ENCODE measurements at places on chromosomes 6 and 20. TPM values are rescaled to one million over a fixed set of nuclear protein-coding genes. Genes with fewer than 3 reads are reported as not detected.

- no peak for DNase-seq
Observed at GRCh38 chr6:147869201-147869600, 360.7 kb downstream of the SAMD5 start.

Gene TMX4
- total RNA-seq = 26.2 TPM

DNA sequence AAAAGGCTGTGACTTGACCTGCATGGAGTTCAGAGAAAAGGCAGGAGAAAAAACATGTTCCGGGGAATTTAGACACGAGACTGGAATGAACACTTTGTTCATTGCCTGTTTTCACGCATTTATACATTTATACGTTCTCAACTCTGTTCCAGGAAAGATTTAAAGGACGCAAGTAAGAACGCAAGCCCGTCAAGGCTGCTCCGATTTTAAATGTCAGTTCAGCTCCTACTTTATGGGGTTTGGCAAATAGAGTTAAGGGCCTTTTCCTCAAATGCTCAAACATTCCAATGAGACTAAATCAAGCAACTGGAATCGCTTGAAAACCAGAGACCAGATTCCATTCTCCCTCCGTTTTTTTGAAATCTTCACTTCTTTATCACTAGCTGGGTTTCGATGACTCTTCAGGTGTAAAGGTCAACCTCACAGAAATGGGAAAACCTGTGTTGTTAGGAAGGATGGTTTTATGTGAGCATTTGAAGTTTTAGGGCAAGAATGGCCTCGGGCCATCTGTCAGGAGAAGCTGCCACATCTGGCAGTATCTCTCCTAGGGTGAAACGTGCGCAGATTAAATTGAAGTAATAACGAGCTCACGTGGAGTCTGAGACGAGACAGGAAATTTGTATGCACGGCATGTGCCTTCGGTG is 24.9 kb downstream of the TTLL2 start:
- no peak for DNase-seq

GRCh38 chr20:31494131-31494530 is 19.0 kb downstream of the REM1 start:
- DNase-seq = no peak

DNA sequence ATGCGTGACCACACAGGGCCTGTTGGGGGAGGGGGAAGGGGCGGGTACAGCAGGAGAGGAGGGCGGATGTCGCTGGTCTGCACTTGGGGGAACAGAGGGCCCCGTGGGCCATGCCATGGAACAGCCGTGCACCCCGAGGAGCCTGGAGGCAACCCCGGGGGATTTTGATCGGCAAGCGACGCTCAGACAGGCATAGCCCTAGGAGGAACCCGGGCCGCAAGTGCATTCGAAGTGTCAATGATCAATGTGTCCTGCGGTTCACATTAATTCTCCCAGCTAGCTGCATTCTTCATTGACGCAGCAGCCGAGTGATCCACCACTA is 772.8 kb upstream of the DEFB115 start:
- no peak for DNase-seq

- no peak for DNase-seq
Observed at GRCh38 chr6:139143111-139143510, 8.2 kb downstream of the HECA start.

- DNase-seq = no peak
Observed at GRCh38 chr20:20970841-20971240, 135.3 kb downstream of the LINC00237 start.

Data from activated T-cell treated with anti-CD3 and anti-CD28 coated beads, Interleukin-2, amount 50 U/mL, for 4 hours (primary cell).